T-cell (primary cell): ENCODE measurements at places on chromosomes 12 and 14. TPM values are rescaled to one million over a fixed set of nuclear protein-coding genes. Genes with fewer than 3 reads are reported as not detected.

- no peak for DNase-seq
Measured at GRCh38 chr12:104133866-104134265, 4.1 kb downstream of the NFYB start.

GRCh38 chr12:91225316-91225715, 42.7 kb upstream of the DCN start:
- DNase-seq: no peak

GRCh38 chr12:12645485-12645884, 33.8 kb downstream of the CREBL2 start:
- peak; percentile 41 for DNase-seq

Gene CFAP73
- not detected for total RNA-seq

DNA sequence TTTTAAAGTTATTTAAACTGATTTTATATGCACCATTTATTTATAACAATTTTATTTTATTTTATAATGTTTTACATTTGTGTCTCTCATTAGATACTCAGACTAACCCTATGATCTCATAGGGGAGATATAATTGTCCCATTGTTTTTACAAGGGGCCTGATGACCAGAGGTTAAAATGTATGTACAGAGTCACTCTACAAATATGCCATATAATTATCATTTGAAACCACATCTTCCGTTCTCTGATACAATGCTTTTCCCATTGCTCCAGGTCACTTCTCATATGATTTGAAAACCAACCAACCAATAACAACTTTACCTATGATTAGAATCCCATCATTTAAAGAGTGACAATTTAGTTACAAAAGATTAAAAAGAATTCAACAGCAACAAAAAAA, 137.8 kb downstream of the GPHN start:
- no peak for DNase-seq

- DNase-seq: no peak
Measured at GRCh38 chr14:76457841-76458240, 81.9 kb downstream of the ESRRB start.

Gene ATP5MC2
- total RNA-seq: 249 TPM
